ENCODE measurements at places on chromosomes 13 and 19. TPM values are rescaled to one million over a fixed set of nuclear protein-coding genes. Genes with fewer than 3 reads are reported as not detected.

Gene C19orf44
- 13.2 TPM for total RNA-seq

Gene ELL
- total RNA-seq = 2.9 TPM

Gene DLL3
- total RNA-seq = 0.37 TPM

- peak; percentile 78 for DNase-seq
These were observed at the start of gene LMO7 for GRCh38 chr13:75635828-75636435. LMO7 (plus strand) TSS chr13:75636330; CDS start chr13:75636658, 328 bp downstream.

DNA sequence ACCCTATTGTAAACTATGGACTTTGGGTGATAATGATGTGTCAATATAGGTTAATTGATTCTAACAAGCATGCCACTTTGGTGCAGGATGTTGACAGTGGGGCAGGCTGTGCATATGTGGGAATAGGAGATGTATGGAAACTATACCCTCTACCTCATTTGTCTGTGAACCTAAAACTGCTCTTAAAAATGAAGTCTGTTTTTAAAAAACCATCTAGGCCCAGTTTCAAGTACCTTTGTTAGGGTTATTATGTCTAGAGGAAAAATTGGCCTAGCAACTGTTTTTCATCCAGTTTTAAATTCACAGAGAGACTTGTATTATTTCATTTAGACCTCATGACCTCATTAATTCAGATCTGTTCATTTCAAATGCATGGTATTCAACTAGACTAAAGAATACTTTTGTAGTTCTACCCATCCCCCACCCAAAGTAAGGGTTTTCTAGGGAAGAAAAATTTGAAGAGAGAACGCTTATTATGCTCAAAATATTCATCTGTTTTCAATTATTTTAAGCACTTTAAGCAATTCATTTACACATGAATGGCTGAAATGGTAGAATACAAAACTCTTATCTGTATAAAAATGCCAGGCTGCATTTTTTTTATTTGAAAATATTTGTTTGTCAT is 1781.9 kb upstream of the MIR17HG start:
- no peak for DNase-seq

Gene CASP14
- not detected for total RNA-seq

DNA sequence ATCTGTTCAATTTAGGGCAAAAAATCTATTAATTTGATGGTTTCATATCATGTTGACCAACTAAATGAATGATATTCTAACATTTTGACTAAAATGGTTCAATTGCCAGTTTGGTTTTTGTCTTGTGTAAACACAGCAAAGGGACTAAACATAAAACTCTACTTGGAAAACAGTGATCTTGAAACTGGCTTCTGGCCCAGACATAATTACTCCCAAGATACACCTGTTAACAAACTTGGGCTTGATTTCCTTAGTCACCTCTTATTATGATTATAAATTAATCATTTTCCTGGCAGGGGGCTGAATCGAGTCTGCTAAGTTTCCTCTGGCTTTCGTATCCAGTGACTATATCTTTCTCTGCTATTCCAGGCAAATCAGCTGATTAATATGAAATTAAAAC is 78.0 kb upstream of the OXGR1 start:
- DNase-seq = no peak

DNA sequence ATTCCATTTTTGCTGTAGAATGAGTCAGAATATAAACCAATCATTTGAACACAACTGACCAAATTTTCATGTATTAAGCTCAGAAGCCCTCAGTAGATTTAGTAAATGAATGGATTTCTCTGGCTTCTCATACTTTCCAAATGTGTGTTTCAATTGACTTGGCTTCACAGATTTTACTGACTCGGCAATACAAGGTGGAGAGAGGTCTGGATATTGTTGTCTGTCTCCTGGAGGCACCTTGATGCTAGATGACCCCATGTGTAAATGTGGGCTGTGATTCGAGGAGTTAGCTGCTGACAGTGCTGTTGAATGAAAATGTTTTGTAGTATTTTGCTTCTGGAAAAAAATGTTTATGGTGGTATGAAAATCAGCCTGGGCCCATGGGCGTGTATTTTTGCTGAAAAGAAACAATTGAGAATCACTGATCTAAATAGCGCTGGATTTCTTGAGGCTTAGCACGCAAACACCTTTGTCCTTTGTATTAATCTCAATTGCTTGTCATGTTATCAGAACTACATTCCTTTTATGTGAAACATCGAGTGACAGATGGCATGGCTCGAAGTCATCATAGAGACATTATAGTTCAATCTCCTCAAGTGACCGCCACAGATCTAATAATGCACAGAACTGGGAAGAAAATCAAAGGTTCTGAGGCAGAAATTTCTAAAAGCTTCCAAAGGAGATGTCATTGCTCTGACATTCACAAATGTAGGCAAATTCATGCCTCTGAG is 41.2 kb upstream of the UBAC2 start:
- no peak for DNase-seq

DNA sequence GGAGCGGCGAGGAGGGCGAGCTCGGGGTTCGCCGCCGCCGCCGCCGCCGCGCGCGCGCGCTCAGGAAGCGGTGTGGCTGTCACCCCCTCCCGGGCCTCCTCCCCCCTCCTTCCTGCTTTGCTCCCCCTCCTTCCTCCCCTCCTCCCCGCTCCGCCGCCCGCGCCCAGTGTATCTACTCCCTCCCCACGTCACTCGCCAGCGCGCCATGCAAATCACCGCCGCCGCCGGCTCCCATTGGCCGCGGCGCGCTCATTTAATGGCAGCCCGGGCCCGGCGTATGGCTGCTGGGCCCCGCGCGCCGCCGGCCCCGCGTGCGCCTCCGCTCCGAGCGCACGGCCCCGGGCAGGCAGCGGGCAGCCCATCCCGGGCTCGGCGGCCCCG is 335 bp upstream of the SOX1 start:
- DNase-seq = peak; percentile 94

GRCh38 chr13:24624801-24625231 is 55.4 kb upstream of the ATP12A start:
- DNase-seq = no peak

GRCh38 chr19:12995596-12996405 is 526 bp downstream of the NFIX start:
- DNase-seq = no peak

Gene INSL3
- total RNA-seq = not detected

- DNase-seq = no peak
These were observed 62.4 kb downstream of the MBNL2 start for GRCh38 chr13:97284558-97284957.

GRCh38 chr13:83992566-83993358 is 110.5 kb upstream of the SLITRK1 start:
- DNase-seq = no peak

DNA sequence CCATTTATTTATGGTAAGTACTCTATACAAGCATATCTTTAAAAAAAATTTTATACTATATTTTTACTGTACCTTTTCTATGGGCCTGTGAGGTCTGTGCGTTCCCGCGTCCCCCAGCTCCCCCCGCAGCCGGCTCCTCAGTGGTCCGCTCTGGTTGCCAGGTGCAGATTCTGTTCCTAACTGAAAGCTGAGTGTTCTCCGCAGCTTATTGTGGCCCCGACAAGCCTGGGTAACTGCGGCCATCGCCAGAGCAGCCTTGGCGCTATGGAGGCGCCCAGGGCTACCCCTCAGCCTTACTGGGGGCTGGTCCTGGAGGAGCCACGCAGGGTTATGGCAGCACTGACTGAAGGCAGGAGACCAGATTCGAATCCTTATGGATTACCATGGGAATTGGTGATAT is 896.8 kb downstream of the PCDH17 start:
- DNase-seq = no peak

GRCh38 chr13:78364711-78365110 is 238.6 kb downstream of the POU4F1 start:
- DNase-seq = peak; percentile 8
